ELF-1 (cell line): ENCODE measurements at places on chromosomes 3 and 15.

DNA sequence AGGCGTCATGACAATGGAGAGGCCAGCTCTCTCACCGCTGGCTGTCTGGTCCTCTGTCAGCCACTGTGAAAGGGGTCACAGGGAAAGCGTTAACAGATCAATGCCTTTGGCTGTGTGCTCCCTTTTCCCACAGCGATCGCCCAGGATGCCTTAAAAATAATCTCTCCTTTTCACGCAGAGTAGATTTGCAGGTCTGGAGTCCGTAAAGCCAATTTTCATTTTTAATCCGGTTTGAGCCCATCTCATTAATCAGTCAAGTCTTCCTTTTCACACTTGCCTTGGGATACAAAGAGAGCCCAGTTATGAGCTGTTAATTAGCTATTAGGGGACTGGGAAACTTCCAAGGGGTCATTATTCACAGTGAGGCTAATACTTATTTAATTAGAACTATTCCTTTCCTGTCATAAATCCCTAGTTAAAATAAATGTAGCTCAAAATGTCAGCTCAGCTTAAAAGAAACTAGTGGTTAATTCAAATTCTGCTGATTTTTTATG is 104.3 kb upstream of the RASGRP1 start:
- no peak for DNase-seq

- peak; percentile 37 for DNase-seq
Measured at GRCh38 chr3:128271536-128272332, 118.5 kb downstream of the EEFSEC start.

DNA sequence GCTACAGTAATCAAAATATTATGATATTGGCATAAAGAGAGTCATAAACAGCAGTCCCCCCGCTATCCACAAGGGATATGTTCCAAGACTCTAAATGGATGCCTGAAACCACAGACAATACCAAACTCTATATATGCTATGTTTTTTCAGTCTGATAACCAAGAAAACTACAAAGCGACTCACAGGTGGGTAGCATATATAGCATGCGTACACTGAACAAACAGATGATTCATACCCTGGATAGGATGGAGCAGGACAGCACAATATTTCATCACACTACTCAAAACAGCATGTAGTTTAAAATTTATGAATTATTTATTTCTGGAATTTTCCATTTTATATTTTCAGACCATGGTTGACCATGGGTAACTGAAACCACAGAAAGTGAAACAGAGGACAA is 87.0 kb upstream of the PPP2R3A start:
- no peak for DNase-seq

- peak; percentile 77 for DNase-seq
Measured at GRCh38 chr3:56123487-56123886, 344.8 kb downstream of the ERC2 start.

DNA sequence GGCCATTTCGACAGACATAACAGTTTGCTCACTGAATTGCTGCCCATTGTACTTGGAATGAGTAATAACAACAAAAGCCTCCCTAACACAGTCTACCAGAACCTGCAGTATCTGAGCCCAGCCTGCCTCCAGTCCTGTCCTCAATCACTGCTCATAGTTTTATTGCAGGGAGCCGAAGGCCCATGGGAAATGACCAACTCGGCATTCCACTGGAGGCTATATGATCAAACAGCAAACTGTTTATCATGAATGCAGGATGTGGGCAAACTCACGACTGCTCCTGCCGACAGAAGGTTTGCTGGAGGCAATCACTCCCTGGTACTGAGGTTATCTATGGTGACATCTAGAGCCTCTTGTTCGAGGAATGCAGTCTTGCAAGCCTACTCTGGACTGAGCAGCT is 46.3 kb downstream of the LSM3 start:
- peak; percentile 87 for DNase-seq

GRCh38 chr3:37494216-37494615 is 319.8 kb upstream of the LRRFIP2 start:
- no peak for DNase-seq

- no peak for DNase-seq
Measured at GRCh38 chr15:85475317-85475701, 94.9 kb downstream of the AKAP13 start.

- no peak for DNase-seq
Measured at GRCh38 chr3:133620066-133620784, 41.5 kb downstream of the TOPBP1 start.

DNA sequence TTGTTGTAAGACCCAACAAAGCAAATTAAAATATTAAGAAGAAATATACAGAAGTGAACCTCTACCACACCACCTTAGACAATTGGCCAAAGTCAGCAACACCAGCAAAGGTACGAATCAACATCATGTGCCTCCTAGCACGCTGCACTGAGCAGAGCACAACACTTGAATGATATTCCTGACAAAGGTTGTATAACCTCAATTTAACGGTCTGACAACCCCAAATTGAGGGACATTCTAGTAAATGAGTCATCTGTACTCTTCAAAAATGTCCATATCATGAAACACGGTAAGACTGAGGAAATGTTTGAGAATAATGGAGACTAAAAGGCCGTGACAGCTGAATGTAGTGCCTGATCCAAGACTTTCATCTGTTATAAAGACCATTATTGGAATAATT is 41.3 kb upstream of the TNFSF10 start:
- DNase-seq: no peak

DNA sequence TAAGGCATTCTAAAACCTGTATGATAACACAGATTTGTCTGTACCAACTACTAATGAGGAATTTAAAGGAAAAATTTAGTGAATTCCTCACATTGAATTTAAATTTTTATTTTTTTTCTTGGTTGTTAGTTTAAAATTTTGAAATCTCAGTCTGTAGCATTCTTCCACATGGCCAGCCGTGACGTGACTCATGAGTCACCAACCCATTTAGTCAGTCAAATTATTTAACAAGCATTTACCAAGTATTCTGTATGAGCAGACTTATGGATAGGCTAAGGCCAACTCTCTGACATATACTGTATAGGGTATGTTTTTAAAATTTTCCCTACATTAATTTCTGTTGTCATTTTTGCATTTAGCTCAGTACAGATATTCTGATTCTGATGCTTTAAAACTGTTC is 112.9 kb downstream of the CNTN4 start:
- DNase-seq: no peak

DNA sequence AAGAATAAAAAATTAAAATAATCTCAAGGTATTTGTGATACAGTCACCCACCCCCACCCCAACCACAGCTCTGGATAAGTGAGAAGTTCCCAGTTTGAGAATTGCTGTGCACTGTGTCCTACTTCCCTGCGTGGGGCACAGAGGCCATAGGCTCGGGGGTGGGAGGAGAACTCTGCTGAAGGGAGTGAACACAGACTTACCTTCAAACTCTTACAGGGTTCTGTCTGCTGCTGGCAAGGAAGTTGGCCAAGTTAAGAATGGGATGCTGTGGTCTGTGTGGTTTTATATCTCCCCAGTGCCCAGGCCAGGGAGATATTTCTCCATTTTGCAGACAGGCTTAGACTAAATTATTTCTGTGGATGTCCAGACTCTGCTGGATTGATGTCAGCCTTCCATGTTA is 37.6 kb downstream of the SPTSSB start:
- DNase-seq: no peak

DNA sequence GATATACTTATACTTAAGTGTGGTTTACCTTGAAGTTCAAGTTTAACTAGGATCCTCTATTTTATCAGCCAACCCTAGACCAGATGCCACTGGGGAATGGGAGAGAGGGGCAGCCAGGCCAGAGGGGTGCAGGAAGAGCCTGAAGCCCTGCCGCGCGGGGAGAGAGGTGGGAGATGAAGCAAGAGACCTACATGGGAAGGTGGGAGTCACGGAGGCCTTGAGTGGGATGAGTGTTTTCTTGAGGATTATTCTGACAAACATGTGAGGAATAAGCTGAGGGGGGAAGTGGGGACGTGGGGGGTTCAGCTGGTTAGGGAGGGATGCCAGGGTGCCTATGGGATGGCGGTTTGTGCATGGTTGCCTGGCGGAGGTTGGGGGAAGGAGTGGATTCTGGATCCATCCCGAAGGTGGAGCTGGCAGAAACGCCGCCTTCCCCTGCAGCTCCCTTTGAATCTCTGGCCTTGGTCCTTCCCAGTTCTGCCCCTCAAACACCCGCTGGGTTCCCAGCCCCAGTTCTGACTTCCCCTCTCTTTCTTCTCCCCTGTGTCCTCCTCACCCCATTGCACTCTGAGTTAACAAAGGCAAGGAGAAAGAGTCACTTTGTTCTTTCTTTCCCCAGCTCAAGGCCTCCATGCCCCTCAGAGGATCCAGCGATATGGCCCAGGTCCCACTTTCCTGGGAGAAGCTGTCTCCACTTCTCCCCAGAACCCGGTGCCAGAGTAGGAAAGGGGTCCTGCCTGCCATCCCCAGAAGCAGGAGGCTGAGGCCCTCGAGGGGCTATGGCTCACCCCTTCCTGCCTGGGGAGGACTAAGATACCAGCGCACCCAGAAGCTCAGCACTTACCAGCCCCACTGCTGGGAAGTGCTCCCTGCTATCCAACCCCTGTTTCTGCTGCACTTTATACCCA is 274.2 kb downstream of the UACA start:
- DNase-seq: no peak
